Adipocyte (in vitro differentiated cells): ENCODE measurements at places on chromosomes 5 and 9.

DNA sequence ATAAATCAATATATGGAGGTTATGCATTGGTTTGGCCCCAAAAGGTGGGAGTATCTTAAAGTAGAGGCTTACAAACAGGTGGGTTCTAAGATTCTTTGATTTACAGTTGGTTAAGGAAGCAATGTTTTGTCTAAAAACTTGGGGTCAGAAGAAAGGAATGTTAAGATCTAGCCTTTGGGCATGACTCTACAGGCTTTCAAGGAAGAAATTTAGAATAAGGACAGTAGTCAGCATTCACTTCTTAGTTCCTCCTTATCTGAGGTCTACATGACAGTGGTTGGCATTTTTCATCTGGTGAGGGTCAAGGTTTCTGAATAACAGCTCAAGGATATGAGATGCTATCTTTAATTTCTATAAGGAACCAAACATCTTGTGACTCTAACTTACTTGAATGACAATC, 122.8 kb downstream of the CAMK4 start:
- DNase-seq = no peak

- no peak for DNase-seq
These were observed 9.8 kb downstream of the SH2D3C start for GRCh38 chr9:127768698-127769097.

DNA sequence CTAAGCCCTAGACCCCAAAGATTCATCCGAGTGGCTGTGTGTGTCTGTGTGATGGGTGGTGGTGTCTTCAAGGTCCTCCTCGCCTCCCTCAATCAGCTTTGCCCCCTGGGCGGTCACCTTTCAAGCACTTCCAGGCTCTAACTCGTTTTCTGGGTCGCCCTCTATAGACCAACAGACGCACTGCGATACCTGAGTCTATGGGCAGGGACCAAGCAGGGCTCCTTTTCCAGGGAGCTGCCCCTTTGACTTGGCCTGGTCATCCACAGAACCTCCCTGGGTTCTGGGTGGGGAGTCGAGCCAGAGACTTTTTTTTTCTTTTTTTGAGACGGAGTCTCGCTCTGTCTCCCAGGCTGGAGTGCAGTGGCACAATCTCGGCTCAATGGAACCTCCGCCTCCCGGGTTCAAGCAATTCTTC, 1.1 kb downstream of the SLC27A4 start:
- peak; percentile 77 for DNase-seq

- DNase-seq = no peak
These were observed 1.2 kb upstream of the ENTREP1 start for GRCh38 chr9:69323861-69324260.

DNA sequence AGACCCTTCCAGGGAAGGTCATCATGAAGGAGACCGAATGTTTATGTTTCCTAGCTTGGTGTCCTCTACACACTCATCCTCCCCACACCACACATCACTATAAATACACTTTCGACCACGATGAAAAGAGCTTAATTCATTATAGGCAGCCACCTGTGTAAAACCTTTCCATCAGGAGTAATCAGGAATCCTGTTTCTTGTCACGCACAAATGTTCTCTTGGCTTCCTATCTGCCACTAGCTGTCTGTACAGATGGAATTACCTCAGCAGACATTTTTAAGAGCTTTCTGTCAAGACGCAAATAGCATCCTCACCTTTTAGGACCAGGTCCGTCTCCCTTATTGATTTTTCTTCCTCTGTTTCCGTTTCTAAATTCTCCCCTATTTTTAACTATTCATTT, 79.1 kb downstream of the CYFIP2 start:
- DNase-seq = no peak

- no peak for DNase-seq
These were observed 52.0 kb upstream of the KLF4 start for GRCh38 chr9:107541523-107541922.

DNA sequence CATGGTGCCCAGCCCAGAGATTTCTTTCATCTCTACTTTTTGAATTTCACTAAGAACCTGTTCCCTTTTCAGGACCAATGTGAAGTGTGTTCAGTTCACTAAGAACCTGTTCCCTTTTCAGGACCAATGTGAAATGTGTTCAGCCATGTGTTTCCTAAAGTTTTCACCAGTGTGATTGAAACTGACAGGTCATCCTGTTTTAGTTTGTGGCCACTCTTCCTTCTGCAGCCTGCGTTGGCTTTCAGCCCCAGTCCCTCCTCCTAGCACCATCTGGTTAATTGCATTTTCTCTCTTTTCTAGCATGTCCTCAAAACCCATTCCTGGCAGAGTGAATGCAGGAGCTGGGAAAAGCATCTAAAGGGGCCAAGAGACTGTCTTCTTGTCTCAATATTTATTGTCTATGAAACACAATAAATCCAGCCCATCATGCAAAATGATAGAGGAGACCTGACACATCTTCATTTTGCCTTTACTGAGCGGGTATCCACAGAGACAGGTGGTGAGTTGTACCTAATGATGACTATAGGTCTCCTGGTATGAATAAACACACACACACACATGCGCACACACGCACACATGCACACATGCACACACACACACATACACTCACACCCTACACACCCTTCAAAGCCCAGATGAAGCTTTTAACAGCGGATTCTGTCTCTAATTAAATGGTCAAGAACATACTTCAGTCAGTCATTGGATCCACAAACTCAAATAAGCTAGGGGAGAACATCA, 6.1 kb upstream of the PANK3 start:
- DNase-seq = peak; percentile 59

DNA sequence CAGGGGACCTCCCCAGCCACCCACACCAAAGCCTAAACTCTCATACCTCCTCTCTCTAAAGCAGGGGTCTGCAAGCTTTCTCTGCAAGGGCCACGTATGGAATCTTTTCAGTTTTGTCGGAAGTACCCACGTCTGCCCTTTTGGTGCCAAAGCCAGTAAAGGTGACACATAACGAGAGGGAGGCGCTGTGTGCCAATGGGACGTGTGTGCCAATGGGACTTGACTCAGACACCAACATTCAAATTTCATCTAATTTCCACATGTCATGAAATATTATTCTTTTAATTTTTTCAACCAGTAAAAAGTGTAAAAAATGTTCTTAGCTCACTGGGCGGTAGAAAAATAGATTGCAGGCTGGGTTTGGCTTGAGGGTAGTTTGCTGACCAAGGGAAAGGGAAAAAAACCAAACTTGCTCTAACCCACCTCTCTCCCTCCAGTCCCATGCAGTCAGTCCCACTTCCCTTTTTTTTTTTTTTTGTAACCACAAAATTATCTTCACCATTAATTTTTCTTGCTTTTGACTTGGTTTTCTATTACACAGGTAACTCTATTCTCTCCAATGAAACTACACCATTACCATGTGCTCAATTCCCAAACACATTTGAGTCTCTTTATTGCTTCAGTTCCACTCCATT, 25.5 kb downstream of the OR2V1 start:
- no peak for DNase-seq

GRCh38 chr5:96687812-96688453, 25.8 kb downstream of the CAST start:
- DNase-seq = peak; percentile 67

DNA sequence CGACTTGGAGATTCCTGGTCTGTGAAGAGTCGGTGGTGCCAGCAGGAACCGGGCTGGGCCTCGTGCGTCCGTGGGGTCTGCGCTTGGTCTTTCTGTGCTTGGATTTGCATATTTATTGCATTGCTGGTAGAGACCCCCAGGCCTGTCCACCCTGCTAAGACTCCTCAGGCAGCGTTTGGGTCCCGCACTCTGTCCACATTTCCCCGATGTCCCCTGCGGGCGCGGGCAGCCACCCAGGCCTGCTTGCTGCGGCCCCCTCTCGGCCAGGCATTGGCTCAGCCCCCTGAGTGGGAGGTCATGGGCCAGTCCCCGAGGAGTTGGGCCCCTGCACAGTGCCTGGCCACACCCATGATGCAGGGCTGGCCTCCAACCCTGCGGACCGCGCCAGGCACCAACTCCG, 27.4 kb upstream of the CTNND2 start:
- DNase-seq = no peak

- DNase-seq = no peak
These were observed 13.9 kb downstream of the STC2 start for GRCh38 chr5:173314166-173314952.

- no peak for DNase-seq
These were observed 67.8 kb downstream of the AK8 start for GRCh38 chr9:132810314-132810713.

DNA sequence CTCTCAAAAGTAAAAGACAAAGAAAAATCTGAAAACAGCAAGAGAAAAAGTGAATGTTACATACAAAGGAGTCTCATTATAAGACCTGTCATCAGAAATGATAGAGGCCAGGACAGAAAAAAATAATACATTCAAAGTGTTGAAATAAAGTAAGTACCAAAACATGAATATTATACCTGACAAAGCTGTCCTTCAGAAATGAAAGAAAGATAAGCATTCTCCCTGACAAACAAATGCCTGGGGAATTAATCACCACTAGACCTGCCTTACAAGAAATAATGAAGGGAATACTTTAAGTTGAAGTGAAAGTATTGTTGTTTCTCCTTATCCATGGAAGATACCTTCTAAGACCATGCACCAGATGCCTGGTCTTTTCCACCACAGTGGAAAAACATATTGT, 1605.2 kb upstream of the CDH6 start:
- no peak for DNase-seq
